ENCODE measurements at places on chromosomes 11 and 22.

- DNase-seq: no peak
Observed at GRCh38 chr22:45802054-45802453, 130.4 kb downstream of the ATXN10 start.

GRCh38 chr11:39174196-39174595, 2285.3 kb downstream of the LRRC4C start:
- DNase-seq: no peak

GRCh38 chr22:28019360-28019759, 100.3 kb upstream of the PITPNB start:
- DNase-seq: no peak

GRCh38 chr11:87295237-87295636, 257.5 kb downstream of the TMEM135 start:
- DNase-seq: no peak

GRCh38 chr11:95586661-95587060, 202.9 kb downstream of the FAM76B start:
- DNase-seq: no peak

DNA sequence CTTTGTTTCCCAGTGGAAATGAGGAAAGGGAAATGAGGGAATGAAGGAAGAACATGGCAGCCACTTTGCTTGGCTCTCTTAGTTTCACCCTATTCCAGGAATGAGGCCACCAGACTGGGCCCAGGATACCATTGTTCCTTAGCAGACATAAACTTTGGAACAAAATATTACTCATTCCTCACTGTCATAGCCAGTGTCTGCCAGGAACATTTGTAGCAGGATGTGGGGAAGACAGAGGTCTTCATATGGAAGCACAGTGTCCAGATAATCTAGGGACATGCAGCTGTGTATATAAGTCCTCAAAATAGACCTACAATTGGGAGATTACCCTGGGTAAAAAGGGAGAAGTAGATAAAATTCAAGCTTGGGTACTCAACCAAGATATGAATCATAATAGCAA, 15.2 kb upstream of the FUT4 start:
- no peak for DNase-seq

- no peak for DNase-seq
Observed at GRCh38 chr22:46583571-46583970, 36.6 kb upstream of the GRAMD4 start.

DNA sequence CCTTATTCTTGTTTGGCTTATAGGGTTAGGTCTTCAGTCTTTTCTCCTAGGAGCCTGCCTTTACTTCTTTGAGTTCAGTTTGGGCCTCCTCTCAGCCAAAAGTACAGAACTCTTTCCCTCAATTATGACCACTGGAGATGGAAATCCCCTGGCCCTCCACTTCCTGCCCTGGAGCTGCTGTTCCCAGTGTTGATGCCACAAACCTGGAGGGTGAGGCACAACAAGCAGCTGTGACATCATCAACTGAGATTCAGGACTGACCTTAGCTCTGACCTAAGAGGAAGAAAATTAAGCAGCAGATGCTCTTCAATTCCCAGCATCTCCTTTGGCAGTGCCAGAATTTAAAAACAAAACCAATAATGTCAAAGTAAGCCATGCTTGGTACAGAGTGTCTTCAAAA, 3.0 kb downstream of the ABTB2 start:
- DNase-seq: no peak

DNA sequence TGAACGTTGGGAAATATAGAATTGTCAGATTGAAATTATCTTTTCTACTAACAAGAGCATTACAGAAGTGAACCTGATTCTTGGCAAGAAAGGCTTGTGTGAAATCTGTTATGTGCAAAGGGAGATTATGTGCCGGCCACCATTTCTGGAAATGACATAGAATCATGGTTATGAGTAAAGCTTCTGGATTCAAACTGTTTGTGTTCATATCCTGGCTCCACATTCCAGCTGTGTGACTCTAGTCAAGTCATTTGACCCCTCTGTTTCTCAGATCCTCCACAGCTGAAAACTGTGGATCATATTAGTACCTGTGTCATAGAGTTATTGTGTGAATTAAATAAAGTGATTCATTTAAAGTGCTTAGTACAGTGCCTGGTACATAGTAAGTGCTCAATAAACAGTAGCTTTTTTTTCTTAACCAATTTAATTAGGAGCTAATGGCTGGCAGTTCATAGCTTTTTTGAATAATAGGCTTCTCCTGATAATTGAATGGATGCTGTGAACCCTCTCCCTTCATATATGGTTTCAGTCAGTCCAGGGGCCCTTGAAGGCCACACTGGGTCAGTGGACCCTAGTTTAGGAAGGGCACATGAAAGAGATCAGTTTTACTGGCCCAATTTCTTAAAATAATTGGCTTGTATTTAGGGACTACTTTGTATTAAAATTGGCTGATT, 34.6 kb downstream of the EHF start:
- DNase-seq: no peak

- no peak for DNase-seq
Observed at GRCh38 chr22:17990942-17991341, 33.4 kb downstream of the MICAL3 start.

DNA sequence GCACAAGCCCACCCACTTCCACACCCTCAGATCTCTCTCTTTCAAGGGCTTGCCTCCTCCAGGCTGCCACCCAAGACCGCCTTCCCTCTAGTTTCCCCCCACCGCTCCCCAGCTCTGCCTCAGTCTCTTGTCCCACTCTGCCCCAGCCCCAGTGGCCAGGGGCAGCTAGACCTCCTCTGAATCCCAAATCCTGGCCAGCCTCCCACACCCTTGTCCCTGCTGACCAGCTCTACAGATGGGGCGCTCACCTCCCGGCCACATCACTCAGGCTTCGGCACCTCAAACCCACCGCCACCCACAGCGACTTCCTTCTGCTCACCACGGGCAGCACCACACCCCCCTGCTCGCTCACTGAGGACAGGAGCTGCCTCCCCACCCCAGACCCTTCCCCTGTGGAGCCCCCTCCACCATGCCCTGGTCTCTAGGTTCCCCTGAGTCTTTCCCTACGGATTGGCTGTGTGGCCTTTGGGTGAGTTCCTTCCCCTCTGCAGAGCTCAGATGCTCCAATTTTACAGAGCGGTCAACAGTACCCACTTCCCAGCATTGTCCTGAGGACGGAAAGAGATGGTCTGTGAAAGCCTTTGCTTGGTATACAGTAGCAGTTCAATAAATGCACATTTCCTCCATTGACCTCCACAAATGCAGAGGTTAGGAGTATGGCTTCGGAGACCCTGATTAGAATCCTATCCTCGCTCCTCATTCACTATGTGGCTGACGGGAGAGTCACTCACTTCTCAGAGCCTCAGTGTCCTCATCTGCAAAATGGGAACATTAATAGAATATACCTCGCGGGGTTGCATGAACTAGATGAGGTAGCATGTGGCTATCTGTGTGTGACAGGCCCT, 11.5 kb upstream of the SPI1 start:
- DNase-seq: no peak

GRCh38 chr11:119491753-119492510, 69.0 kb upstream of the THY1 start:
- peak; percentile 81 for DNase-seq

- DNase-seq: no peak
Observed at GRCh38 chr11:26286472-26287066, 45.4 kb upstream of the ANO3 start.

DNA sequence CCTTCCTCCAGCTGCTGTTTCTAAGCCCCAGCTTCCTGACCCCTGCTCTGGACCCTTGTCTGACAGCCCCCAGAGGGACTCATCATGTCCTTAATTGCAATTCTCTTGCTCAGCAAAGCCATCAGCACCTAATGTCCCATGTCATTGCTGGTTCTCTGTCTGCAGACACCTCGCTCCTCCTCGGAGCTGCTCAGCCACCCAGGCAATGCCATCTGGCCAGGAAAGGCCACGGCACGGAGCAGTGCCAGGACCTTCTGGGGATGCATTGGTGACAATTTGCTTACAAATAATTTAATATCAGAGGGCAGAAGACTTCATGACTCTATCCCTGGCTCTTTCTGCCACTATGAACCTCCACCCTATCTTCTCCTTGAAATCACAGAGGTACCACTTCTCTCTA, 107.0 kb upstream of the THY1 start:
- no peak for DNase-seq

- no peak for DNase-seq
Observed at GRCh38 chr11:69380451-69380901, 86.5 kb downstream of the MYEOV start.

DNA sequence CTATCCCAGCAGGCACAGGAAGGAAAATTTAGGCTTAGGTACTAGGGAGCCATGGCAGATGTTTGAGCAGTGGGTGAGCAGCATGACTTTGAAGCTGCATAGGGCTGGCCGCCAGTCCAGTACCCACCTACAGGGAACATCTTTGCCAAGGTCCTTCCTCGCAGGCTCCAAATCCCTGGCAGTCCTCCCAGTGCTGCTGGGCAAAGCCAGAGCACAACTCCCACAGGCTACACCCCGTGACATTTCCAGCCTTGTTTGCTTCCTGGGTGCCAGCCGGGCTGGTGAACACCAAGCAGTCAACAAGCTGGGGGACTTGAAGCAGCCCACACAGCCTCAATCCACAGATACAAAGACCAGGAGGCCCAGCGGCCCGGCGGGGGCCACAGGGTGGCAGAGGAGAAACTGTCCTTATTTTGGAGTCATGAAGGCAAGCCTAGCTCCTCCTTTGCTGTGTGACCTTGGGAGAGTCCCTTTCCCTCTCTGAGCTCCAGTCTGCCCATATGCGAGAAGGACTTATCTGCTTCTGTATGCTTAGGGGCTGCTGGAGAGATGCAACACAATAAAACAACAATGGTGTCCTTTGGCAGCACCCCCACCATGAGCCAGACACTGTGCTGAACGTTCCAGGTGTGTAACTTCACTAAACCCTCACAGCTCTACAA, 28.0 kb downstream of the TPST2 start:
- DNase-seq: no peak

GRCh38 chr11:45894555-45895247, 9.2 kb downstream of the MAPK8IP1 start:
- DNase-seq: no peak

GRCh38 chr22:35467681-35468434, 67.9 kb downstream of the MCM5 start:
- no peak for DNase-seq

- no peak for DNase-seq
Observed at GRCh38 chr22:17047656-17048055, 37.1 kb upstream of the IL17RA start.

- DNase-seq: no peak
Observed at GRCh38 chr11:79536155-79536917, 95.5 kb upstream of the TENM4 start.

DNA sequence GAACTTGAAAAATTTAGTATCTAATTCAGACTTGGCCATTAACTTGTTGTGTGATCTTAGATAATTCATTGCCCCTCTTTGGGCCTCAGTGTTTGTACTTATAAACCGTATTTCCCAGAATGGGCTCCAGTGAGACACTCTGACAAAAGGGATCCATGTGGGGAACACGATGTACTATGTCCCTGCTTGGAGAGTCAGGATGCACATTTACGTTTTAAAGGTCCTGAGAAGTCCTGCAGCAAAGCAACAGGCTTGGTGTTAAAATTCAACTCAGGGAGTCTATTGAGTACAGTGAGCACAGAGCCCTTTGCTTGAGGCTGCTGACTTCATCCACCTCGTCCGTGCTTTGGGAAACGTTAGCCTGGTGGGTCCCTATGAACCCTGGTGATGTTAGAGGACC, 9.0 kb downstream of the WNT11 start:
- DNase-seq: no peak

GRCh38 chr22:46774253-46774979, 12.0 kb downstream of the TBC1D22A start:
- no peak for DNase-seq

DNA sequence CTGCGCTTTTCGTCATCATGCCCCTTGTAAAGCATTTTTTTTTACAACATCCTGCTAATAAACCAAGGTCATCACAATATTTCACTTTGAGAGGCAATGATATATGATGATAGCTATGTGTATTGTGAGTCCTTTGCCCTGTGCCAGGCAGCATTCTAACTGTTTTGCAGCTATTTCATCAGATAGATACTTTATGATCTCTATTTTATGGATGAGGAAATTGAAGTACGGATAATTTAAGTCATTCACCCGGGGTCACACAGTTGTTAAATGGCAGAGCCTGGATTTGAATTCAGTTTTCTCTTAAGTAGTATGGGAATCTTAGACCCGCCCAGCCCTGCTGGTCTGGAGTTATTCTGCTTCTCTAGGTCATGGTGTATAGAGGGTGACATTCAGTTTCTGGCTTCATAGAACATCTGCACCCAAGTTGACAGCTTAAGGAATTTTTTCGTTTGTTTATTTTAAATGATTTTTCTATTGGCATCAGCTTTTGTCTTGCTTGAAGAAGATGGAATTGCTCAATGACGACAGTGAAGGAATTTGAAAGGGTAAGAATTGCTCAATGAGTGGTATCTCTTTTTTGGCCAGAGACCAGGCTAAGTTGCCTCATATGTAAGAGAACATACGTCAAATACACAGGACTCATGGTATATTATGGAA, 926 bp downstream of the PRR5L start:
- no peak for DNase-seq

DNA sequence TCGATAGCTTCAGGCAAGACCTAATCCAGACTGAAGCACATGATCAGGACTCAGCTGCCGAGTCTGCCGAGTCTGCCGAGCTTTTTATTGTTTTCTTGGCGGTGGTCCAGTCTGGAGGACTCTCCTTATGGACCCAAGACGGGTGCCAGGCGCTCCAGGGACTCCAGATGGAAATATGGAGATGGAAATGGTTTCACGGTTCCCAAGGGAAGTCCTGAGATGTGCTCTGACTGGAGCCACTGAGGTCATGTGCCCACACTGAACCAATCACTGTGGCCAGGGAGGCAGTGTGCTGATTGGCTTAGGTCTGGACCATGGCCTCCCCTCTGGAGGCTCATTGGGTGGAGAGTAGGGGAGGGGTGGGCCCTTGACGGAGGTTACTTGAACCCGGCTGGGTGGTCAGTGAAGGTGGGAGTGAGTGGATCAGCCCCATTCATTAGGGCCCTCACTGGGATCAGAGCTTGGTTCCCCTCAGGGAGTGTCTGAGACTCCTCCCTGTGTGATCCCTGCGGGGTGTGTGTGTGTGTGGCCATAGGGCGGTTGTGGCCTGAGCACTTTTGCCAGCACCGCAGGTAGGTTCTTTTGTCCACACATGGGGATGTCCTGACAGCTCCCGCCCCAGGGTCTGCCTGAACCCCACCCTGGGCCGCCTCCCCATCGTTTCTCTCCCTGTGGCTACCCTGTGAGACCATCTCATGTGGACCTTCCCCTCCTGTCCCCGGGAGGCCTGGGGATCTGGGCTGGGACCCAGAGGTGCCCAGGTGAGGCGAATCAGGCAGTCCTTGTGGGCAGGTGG, 14.0 kb downstream of the RPS6KA4 start:
- DNase-seq: peak; percentile 20

- peak; percentile 81 for DNase-seq
Observed at GRCh38 chr11:65559951-65560537, 1.9 kb upstream of the LTBP3 start.

Measured in NCI-H345 (cell line).